ENCODE measurements at places on chromosomes 13 and 19.
A peak's percentile ranks its signal among the peaks of the same experiment; 100 is the strongest.

DNA sequence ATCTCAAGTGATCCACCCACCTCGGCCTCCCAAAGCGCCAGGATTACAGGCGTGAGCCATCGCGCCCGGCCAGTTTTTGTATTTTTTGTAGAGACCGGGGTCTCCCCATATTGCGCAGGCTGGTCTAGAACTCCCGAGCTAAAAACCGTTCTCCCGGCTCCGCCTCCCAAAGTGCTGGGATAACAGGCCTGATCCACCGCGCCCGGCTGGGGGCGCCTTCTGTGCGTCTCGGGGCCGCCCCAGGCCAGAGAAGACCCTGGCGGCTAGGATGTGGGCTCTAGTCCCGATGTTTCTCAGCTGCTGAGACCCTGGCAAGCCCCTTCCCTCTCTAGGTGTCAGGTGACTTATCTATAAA, 3.6 kb downstream of the ARHGAP45 start:
- peak overlapping the region; percentile 76 for H3K27ac ChIP-seq
- H3K4me3 ChIP-seq, result no peak overlapping the region
- no peaks in the 10 kb centered on the region for H3K27me3 ChIP-seq
- no peak for DNase-seq

DNA sequence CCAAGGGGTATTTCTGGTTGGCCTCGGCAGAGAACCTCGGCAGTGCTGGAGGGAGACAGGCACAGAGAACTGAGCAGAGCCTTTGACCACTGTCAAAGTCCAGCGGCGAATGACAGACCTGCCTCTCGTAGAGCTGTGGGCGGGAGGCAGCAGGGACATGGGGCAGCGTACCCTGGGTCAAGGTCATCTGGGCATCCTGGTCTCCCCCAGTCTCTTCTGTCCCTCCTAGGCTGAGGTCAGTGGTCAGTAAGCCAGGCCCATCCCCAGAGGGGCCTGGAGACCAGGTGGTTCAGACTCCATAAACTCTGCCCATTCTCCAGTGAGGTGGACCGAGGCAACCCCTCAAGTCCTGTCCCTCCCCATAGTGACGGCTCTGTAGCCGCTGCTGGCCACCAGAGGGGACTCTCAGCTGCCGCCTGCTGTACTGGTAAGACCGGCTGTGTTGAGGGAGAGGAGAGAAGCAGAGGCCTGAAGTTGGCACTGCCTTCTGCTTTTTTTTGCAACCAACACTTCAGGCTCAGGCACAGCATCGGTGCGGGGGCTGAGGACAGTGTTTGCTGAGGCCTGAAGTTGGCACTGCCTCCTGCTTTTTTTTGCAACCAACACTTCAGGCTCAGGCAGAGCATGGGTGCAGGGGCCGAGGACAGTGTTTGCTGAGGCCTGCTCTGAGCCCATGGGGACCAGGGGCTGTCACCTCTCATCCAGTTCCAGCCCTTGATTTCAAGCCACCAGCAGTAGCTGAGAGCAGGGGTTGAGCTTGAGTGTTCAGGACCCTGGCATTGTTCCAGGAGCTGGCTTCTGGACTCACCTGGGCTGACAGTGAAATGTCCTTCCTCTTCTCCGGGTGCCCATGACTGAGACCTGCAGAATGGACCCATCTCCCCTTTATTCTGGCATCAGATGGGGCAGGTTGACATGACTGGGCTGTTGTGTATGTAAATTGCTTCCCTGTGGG, at the start of gene PGLYRP2:
Gene PGLYRP2 (minus strand): TSS at position 111 of the 955 bp plus-strand sequence. CDS start 130 bp downstream, outside the sequence.
- H3K4me3 ChIP-seq, result no peak within 1 kb of the TSS
- no peaks in the 10 kb centered on the region for H3K36me3 ChIP-seq
- H3K27ac ChIP-seq, result no peak within 1 kb of the TSS
- peaks cover 44% of the 10 kb centered on the region for H3K4me1 ChIP-seq

GRCh38 chr13:24261566-24261965, 47.8 kb upstream of the C1QTNF9 start:
- DNase-seq, result peak; percentile 54
- H3K27me3 ChIP-seq, result no peaks in the 10 kb centered on the region
- peak overlapping the region; percentile 79 for H3K27ac ChIP-seq

GRCh38 chr19:41699231-41699967, 9.0 kb upstream of the CEACAM5 start:
- peaks cover 17% of the 10 kb centered on the region for H3K27me3 ChIP-seq
- no peaks in the 10 kb centered on the region for H3K36me3 ChIP-seq
- DNase-seq, result no peak
- no peaks in the 10 kb centered on the region for H3K4me1 ChIP-seq
- H3K27ac ChIP-seq, result no peak overlapping the region

GRCh38 chr13:45691667-45692066, 10.5 kb upstream of the CBY2 start:
- H3K4me1 ChIP-seq, result peaks cover 10% of the 10 kb centered on the region
- no peak overlapping the region for H3K27ac ChIP-seq
- no peak for DNase-seq
- no peak overlapping the region for H3K4me3 ChIP-seq

GRCh38 chr13:27171244-27171826, at the start of gene USP12:
Gene USP12 (minus strand): TSS chr13:27171811. CDS start chr13:27171639, 172 bp downstream.
- H3K4me3 ChIP-seq, result peak within 1 kb of the TSS; percentile 84
- DNase-seq, result peak; percentile 63
- no peaks in the 10 kb centered on the region for H3K27me3 ChIP-seq

DNA sequence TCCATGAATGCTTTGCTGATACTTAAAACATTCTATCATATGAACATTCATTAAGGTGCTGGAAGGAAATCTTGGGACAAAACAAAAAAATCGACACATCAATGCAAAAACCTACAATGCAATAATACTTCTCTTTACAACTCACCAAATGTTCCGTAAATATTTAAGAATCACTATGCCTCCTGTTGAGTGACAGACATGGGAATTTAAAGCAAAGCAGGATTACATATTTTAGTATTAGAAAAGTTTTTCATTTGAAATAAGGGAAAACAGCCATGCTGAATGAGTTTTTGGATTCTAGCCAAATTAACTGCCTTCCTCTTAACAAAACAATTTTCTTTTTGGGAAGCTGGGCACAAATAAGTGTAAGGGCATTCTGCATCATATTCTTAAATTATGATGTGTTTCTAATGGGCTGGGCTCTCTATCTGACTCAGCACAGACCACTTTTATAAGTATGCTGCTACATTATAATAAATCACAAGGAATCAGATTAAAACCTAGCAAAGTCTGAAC, 93.7 kb downstream of the RBM26 start:
- H3K4me1 ChIP-seq, result no peaks in the 10 kb centered on the region
- no peak for DNase-seq
- no peaks in the 10 kb centered on the region for H3K27me3 ChIP-seq

- H3K27ac ChIP-seq, result peak overlapping the region; percentile 98
- peak overlapping the region; percentile 80 for H3K4me3 ChIP-seq
- peaks cover 30% of the 10 kb centered on the region for H3K36me3 ChIP-seq
Measured at GRCh38 chr19:49333811-49334288, 1.4 kb upstream of the CD37 start.

DNA sequence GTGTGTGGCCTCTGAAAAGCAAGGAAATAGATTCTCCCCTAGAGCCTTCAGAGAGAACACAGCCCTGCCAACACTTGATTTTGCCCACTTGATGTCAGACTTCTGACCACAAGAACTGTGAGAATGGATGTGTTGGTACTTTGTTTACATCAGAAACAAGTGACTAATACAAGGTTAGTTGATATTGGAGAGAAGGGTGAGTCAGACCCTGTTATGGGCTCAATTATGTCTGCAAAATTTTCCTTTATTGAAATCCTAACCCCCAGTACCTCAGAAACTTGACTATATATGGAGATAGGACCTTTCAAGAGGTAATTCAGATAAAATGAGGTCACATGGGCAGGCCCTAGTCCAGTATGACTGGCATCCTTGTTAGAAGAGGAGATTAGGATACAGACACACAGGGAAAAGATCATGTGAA, 226.7 kb downstream of the RFC3 start:
- no peak for DNase-seq
- no peaks in the 10 kb centered on the region for H3K36me3 ChIP-seq
- H3K27ac ChIP-seq, result no peak overlapping the region
- H3K4me3 ChIP-seq, result no peak overlapping the region
- no peaks in the 10 kb centered on the region for H3K4me1 ChIP-seq
- no peaks in the 10 kb centered on the region for H3K27me3 ChIP-seq

DNA sequence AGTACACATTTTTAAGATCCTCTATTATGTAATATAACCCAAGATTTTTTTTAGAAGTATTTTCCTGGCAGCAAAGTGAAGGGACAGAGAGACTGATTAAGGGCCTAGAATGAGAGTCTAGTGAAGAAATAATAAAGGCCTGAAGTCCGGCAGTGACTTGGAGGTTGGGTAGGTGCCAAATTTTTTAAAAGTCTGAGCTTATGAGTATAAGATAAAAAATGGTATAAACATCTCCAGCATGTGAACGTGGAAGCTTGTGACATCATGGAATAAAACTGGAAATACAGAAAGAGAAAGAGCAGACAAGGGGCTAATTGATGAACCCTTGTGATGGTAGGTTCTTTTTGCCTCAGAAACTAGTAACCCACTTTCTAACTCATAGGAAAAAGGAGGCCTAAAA, 174.6 kb downstream of the SUCLA2 start:
- H3K27me3 ChIP-seq, result no peaks in the 10 kb centered on the region
- H3K27ac ChIP-seq, result no peak overlapping the region
- no peaks in the 10 kb centered on the region for H3K4me1 ChIP-seq
- no peak overlapping the region for H3K4me3 ChIP-seq
- DNase-seq, result no peak
- no peaks in the 10 kb centered on the region for H3K36me3 ChIP-seq

GRCh38 chr13:43331672-43332071, 308.3 kb downstream of the DNAJC15 start:
- H3K27me3 ChIP-seq, result no peaks in the 10 kb centered on the region
- no peak overlapping the region for H3K4me3 ChIP-seq
- no peaks in the 10 kb centered on the region for H3K36me3 ChIP-seq
- DNase-seq, result no peak

DNA sequence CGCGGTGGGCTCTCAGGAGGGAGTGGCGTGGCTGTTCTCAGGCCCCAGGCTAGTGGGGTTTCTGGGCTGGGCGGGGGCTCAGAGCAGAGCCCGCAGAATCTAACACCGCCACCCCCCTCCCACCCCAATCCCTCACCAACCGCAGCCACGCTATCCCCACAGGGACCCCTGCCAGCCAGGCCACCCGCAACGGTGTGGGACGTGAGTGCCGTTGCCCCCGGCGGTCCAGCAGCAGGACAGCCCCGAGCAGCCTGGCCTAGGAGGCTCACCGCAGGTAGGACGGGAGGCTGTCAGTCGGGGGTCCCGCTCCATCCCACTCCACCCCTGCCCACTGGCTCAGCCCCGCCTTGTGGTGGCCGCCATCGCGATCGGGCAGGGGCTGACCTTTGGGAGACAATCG, at the start of gene NTN5:
Gene NTN5 (minus strand): TSS at position 24 of the 400 bp plus-strand sequence. CDS start 2,031 bp downstream, outside the sequence.
- H3K36me3 ChIP-seq, result peaks cover 2% of the 10 kb centered on the region
- no peak for DNase-seq
- no peak within 1 kb of the TSS for H3K4me3 ChIP-seq
- no peaks in the 10 kb centered on the region for H3K27me3 ChIP-seq

GRCh38 chr19:19900139-19900728, 512 bp upstream of the ZNF93 start:
- DNase-seq, result peak; percentile 42
- H3K4me1 ChIP-seq, result peaks cover 32% of the 10 kb centered on the region
- H3K36me3 ChIP-seq, result peaks cover 35% of the 10 kb centered on the region
- peak overlapping the region; percentile 93 for H3K27ac ChIP-seq
- peak overlapping the region; percentile 83 for H3K4me3 ChIP-seq

GRCh38 chr19:7262470-7262869, 31.7 kb downstream of the INSR start:
- H3K36me3 ChIP-seq, result no peaks in the 10 kb centered on the region
- H3K4me1 ChIP-seq, result no peaks in the 10 kb centered on the region
- H3K27ac ChIP-seq, result no peak overlapping the region
- no peak for DNase-seq
- no peak overlapping the region for H3K4me3 ChIP-seq

- H3K27ac ChIP-seq, result no peak overlapping the region
- no peak overlapping the region for H3K4me3 ChIP-seq
- H3K4me1 ChIP-seq, result peaks cover 7% of the 10 kb centered on the region
Measured at GRCh38 chr13:28049880-28050875, 50.2 kb downstream of the FLT3 start.

DNA sequence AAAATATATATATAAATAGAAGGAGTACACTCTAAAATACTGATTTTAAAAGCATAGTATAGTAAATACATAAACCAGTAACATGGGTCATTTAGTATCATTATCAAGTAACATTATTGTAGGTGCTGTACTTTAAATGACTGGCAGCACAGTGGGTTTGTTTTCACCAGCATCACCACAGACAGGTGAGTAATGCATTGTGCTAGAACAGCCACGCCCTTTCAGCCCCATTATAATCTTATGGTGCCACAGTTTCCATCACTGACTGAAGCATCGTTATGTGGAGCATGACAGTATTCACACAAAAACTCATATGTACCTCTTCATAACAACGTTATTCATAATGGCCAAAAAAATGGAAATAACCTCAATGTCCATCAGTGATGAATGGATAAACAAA, 88.3 kb downstream of the DHRS12 start:
- no peak overlapping the region for H3K27ac ChIP-seq
- no peaks in the 10 kb centered on the region for H3K36me3 ChIP-seq
- H3K4me3 ChIP-seq, result no peak overlapping the region
- H3K27me3 ChIP-seq, result no peaks in the 10 kb centered on the region
- DNase-seq, result peak; percentile 22
- H3K4me1 ChIP-seq, result no peaks in the 10 kb centered on the region

DNA sequence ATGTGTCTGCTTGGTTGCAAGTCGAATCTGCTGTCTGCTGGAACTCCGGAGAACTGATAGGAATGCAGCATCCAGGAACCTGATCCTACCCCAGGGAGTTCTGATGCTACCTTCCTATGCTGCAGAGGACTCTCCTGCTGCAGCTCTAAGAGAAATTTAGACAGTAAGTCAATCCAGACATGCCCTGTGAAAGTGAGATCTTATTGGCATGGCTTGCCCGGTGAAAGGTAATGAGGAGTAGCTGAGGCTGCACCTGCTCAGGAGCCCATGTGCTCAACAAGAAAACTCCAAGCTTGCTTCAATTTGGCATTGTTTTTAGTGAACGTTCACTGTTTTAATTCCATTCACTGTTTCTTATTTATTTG, 217.3 kb upstream of the SERP2 start:
- no peak overlapping the region for H3K27ac ChIP-seq
- no peak overlapping the region for H3K4me3 ChIP-seq
- H3K4me1 ChIP-seq, result no peaks in the 10 kb centered on the region
- no peaks in the 10 kb centered on the region for H3K36me3 ChIP-seq
- no peaks in the 10 kb centered on the region for H3K27me3 ChIP-seq

GRCh38 chr19:18450931-18451836, 13.3 kb upstream of the ISYNA1 start:
- H3K36me3 ChIP-seq, result peaks cover 9% of the 10 kb centered on the region
- DNase-seq, result peak; percentile 94
- no peaks in the 10 kb centered on the region for H3K27me3 ChIP-seq
- peaks cover 4% of the 10 kb centered on the region for H3K4me1 ChIP-seq
- H3K4me3 ChIP-seq, result no peak overlapping the region

GRCh38 chr13:94344126-94344818, 135.2 kb downstream of the DCT start:
- DNase-seq, result no peak
- no peaks in the 10 kb centered on the region for H3K36me3 ChIP-seq
- H3K27me3 ChIP-seq, result peaks cover 1% of the 10 kb centered on the region

- H3K36me3 ChIP-seq, result no peaks in the 10 kb centered on the region
- peaks cover 2% of the 10 kb centered on the region for H3K27me3 ChIP-seq
- H3K4me3 ChIP-seq, result no peak overlapping the region
Measured at GRCh38 chr13:112450118-112450903, 74.2 kb downstream of the SPACA7 start.

- DNase-seq, result no peak
- H3K27me3 ChIP-seq, result no peaks in the 10 kb centered on the region
- no peak overlapping the region for H3K27ac ChIP-seq
- peaks cover 6% of the 10 kb centered on the region for H3K36me3 ChIP-seq
- peaks cover 15% of the 10 kb centered on the region for H3K4me1 ChIP-seq
Measured at GRCh38 chr13:26225896-26226617, 3.9 kb upstream of the RNF6 start.

Data from activated CD8-positive, alpha-beta T cell treated with anti-CD3 and anti-CD28 coated beads for 36 hours (primary cell).